ENCODE measurements at places on chromosomes 6 and 20. TPM values are rescaled to one million over a fixed set of nuclear protein-coding genes. Genes with fewer than 3 reads are reported as not detected.

Gene OPN5
- total RNA-seq = not detected

Gene TXLNB
- total RNA-seq = not detected

Gene ESF1
- total RNA-seq = 11.6 TPM

Gene CDSN
- not detected for total RNA-seq

Gene STMN3
- 112 TPM for total RNA-seq

Gene PSMB9
- 20.5 TPM for total RNA-seq

Gene TP53TG5
- not detected for total RNA-seq

Gene CNR1
- 4.2 TPM for total RNA-seq

Gene DPPA5
- total RNA-seq = not detected

Gene CAP2
- total RNA-seq = 5.5 TPM

Gene POLR3F
- total RNA-seq = 6.8 TPM

Gene WFDC12
- not detected for total RNA-seq

Gene SLC4A11
- total RNA-seq = 5.1 TPM
